Hematopoietic multipotent progenitor cell treated with erythropoietin and hydrocortisone succinate and interleukin-3 and kit ligand, for 8 days (in vitro differentiated cells): ENCODE measurements at places on chromosomes 12 and 14.

DNA sequence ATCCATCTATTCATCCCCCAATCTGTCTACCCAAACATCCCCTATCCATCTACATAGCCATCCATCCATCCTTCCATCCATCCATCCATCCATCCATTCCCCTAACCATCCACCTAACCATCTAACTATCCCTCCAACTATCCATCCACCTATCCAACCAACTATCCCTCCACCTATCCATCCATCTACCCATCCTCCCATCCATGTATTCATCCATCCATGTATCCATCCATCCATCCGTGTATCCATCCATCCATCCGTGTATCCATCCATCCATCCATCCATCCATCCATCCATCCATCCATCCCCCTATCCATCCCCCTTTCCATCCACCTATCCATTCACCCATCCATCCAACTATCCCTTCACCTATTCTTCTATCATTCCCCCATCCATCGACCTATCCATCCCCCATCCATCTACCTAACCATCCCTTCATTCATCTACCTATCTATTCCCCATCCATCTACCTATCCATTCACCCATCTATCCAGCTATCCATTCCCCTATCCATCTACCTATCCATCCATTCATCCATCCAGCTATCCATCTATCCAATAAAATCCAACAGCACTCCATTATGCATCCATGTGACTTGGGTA lies 131.7 kb downstream of the VRK1 start:
- no peak for DNase-seq

GRCh38 chr12:129483111-129483893 lies 420.5 kb downstream of the TMEM132D start:
- DNase-seq, result no peak

DNA sequence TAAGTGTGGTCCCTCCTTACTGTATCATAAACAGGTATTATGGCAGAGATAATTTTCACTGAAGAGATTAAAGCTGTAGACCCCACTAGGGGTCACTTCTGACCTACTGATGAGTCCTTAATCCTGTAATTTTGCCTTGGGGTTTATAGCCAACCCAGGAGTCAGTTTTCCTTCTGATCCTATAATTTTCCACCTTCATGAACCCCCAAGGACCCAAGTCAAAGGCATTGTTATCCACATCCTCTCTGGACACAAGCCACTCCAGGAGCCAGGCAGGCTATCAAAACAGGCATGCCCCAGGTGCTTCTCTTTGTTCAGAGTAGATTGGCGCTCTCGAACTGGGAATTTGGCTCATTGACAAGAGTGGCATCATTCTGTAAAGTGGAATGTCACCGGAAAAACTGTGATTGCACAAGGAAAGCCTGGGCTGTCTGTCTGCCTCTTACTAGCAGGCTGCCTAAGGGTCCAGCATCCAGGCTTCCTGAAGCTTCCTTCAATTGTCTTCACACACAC lies 1523.2 kb upstream of the FLRT2 start:
- DNase-seq, result no peak

DNA sequence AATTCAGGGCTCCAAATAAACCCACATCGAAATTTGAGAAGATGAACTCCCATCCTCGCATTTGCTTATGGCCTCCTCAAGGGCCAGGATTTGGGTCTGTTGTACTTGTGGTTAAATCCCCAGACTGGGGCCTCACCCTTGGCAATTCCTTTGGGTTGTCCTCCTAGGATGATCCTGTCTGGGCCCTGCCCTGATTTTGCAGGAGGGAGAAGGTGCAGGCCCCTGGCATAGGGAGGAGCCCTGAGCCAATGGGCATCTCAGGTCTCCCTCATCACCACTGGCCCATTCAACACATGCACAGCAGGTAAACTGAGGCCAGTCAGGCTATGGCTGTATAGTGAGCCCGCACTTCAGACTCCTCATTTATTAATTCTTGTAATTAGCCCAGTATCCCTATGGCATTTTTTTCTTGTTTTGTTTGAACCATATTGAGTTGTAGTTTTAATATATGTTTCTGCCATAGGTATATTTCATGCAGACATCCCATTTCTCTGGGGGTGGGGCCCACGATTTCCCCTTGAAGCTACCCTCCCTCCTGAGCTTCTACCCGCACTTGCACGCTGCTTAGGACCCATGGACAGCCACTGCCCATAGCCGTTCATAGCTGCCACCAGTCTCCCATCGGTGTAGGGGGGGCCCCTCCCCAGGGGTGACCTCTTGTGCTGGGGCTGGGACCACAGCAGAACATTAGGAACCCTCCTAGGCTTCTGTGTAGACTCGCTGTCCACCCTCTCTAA lies 67.1 kb upstream of the DDX11 start:
- no peak for DNase-seq
